Pons (tissue), 1 donor: ENCODE measurements at places on chromosomes 6 and 20.
A peak's percentile ranks its signal among the peaks of the same experiment; 100 is the strongest.

DNA sequence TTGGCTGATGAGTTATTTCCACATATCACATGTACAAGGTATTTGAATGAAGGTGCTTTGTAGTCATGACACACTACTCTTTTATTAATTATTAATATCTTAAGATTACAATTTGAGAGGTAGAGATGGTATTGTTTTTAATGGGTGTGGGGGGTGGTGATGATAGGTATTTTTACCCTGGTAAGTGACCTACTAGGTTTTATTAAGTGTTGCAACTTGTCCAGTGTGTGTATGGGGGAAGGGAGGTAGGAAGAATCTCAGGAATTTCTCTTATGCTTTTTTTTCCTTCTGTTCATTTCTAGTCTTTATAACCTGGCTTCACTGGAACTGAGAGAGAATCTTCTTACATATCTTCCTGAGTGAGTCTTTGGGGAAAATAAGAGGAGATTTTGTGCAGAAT, 101.4 kb downstream of the LRRC1 start:
- no peak for DNase-seq

DNA sequence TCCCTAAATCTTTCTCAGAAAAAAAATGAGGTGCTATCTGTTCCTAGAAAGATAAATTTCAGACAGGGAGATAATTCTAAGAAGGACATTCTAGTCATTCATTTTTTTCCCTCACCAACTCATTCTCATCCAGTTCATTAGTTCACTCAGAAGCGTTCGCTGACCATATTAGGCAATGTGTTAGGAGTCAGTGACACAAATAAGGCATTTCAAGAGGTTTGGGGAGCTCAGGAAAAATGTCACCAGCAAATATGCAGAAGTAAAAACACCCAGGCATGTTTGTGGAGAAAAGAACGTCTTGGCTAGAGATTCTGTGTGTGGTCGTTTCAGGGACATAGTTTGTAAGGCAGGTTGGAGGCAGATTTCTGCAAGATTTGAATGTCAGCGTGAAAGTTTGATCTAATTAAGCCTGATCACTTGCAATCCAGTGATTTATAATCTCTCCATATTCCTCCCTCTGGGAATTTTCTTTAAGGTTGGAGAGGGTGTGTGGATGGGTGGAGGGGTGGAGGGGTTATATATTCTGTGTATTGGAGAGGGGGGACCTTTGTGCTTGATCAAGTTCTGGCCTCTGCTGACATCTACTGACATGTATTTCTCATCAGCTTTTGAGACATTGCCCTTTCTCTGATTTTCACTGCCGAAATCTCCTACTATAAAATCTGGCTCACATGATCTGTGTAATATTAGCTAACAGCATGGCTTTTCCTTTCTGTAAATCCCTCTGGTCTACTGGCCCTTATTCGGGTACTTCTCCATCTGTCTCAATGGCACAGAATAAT, 3.6 kb downstream of the MYCT1 start:
- DNase-seq = no peak

DNA sequence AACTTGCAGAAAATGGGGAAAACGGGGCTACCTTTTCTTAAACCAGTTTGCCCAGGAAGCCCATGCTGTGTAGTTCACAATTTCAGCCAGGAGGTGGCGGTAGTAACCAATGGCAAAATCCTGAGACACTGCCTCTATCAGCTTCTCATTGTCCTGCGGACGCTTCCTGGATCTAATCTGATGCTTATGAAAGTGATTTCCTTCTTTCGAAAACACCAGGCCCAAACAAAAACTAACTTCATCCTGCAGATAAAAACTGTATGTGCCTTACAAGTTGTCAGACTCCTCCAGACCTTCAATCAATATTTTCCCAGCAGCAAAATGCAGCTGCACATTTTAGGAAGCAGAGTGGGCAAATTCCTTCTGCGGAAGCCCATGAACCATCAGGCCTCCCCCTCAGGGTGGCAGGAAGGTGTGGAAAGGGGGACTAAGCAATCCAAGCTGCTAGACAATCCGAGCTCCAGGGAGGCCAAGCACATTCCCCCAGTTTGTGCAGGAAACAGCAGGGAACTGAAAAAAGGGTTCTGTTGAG, 88.5 kb downstream of the LY86 start:
- peak; percentile 86 for DNase-seq

DNA sequence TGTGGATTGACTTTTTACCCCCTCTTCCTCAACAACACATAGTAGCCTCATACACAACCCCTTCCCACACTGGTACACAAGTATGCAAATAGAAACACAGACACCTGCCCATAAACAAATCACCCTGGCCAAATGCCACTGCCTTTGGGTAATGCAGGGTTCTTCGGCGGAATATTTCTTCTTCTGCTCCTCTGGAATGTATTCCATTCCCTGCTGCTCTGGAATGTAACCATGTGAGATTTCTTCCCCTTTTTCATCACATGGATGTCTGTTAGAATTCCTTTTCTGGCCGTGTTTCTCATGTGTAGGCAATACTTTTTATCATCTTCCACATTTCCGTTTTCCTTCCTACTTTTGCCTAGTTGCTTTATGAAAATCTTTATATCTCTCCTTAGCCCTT, 76.1 kb upstream of the TPD52L1 start:
- DNase-seq = no peak

DNA sequence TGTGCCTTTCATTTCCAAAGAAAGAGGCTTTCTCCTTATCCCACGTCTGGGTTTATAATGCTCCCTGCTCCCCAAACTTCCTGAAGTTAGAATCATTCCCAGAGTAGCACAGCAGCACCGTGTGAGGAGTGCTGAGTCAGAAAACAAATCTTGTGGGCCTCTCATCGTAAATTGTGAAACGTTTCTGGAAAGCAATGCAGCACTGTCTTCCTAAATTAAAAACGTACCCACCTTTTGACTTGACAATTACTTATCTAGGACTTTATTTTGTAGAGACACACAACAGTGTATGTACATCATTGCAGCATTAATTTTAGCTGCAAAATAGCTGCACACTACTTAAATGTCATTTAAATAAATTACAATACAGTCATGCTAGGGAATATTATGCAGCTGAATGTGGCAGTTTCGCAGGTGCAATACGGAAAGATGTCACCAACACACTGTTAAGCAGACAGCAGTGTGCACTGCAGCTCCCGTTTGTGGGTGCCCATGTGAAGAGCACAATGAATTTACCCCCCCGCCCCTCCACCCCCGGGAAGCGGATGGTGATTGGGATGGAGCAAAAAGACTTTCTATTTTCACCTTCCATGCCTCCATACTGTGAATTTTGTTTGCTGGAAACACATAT, 30.8 kb downstream of the RRBP1 start:
- no peak for DNase-seq

- DNase-seq = no peak
Observed at GRCh38 chr6:44696099-44696498, 308.6 kb downstream of the CDC5L start.

- no peak for DNase-seq
Observed at GRCh38 chr6:166815629-166816028, 140.7 kb downstream of the RNASET2 start.

- no peak for DNase-seq
Observed at GRCh38 chr20:44830995-44831394, 20.6 kb upstream of the RIMS4 start.

DNA sequence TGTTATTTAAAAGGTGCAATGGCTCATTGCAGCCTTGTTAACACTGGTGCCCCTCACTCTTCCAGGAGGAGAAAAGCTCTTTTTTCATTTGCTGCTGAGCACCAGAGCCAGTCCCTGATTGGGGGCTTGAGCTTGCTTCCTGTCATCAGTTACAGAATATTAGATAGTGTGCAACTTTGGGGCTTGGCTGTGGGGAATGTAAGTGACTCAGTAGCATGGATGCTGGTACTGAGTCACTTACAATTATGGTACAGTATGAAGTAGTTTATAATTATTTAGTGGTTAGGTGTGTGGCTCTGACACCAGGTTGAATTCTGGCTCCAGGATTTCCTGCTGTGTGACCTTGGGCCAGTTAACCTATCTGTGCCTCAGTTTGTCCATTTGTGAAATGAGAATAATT, 37.6 kb downstream of the ANKS1A start:
- no peak for DNase-seq

DNA sequence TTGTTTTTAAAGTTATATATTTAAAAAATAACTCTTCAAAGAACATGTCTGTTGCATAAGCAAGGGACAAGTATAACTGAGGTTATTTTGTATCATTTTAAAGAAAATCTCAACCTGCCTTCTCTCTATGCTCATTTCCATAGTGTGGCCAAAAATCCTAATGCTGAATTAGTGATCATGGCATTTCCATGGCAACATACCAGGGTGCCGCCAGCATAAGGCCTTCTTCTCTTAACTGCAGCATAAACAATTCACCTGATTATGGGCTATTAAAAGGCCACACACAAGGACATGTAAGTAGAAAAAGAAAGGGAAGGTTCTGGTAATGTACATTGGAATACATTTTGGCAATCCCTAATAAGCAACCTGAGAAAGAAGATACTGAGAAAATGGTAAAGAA, 95.1 kb upstream of the RNF217 start:
- DNase-seq = no peak

- no peak for DNase-seq
Observed at GRCh38 chr20:18511571-18511970, 3.8 kb downstream of the SEC23B start.
